ENCODE measurements at places on chromosomes 4 and X.

DNA sequence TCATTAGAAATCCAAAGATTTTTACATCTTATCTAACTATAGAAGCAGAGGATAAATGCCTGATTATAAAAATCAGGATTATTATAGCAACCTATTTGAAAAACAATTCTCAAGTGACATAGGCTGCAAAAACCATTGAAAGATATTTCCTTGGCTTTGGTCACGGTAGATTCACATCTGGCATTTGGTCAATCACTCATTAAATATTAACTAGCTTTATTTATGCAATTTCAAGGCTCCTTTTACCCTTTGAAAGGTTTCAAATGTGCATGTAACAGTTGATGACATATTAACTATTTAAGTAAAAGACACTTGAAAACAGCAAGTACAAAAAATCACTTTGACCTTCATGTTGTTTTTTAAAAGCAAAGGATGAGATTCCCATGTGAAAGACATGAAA, 98.1 kb downstream of the MMRN1 start:
- DNase-seq, result no peak

DNA sequence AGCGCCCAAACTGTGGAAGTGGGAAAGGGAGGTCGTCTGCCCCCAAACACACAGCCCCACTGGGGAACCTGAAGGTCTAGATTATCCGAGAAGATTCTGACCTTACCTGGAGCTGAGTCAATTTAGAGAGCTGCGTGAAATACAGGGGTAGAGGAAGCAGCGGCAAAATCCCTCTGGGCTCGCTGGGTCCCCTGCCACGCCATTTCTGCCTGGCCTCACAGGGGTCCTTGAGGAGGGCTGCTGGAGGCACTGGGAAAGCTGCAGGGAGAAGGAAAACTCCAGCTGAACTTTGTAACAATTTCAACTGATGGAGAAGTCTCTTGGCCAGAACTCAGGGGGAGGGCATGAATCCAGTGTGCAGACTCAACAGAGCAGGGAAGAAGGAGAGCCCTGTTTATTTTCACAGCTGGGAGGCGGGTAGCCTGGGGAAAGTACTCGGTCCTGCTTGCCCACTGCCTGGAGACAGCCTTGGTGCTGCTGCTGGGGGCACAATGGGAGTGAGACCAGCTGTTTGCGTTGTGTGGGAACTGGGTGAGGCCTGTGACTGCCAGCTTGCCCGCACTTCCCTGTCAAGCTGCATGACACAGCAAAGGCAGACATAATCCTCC, 93.2 kb upstream of the MAPK10 start:
- DNase-seq, result no peak

- DNase-seq, result peak; percentile 19
These were observed 66.9 kb downstream of the TAB3 start for GRCh38 chrX:30822068-30822681.

- no peak for DNase-seq
These were observed 12.7 kb upstream of the NAAA start for GRCh38 chr4:75953509-75953908.

- no peak for DNase-seq
These were observed 441 bp upstream of the ARHGAP4 start for GRCh38 chrX:153926552-153926857.

DNA sequence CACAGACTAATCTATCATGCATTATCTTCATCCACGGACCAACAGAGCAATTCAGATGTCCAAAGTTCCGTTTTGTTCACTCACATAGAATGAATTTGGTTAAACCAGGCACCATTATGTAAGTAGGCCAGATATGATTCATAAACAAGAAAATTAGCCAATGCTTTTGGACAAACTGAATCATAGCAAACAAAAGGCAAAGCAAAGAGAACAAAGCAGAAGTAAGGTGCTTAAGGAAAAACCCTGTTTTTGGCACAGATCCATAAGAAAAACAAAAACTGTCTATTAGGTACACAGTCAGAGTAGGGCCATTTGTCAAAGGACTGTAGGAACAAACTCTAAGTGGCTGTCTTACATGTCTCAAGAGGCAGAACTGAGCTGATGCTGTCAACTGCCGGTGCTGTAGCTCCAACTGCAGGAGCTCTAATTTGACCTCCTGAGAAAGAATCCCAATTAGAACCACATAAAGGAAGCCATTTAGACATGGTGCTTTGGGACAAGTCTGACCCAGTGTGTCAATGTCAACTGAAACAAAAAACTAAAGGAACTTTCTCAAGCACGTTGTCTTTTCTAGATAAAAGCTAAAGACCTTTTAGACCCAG, 146.7 kb downstream of the COL25A1 start:
- DNase-seq, result no peak

GRCh38 chrX:71998836-71999509, 88.3 kb downstream of the NHSL2 start:
- peak; percentile 63 for DNase-seq

DNA sequence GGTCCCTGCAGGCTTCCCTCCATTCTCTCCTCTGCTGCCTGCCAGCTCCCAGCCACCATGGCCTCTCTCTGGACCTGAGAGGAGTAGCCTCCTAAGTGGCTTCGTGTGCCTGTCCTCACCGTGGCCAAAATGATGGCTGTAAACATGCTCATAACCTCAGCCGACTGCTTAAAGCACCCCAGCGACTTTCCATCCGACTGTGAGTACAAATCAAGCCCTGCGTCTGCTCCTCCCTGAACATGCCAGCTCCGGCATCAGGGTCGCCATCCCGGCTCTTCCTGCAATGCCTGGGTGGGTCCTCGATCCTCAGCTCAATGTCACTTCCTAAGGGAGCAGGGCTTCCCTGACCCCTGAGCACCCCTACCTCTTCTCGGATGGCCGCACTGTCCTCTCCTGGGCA, 3.3 kb upstream of the SORCS2 start:
- no peak for DNase-seq

- DNase-seq, result no peak
These were observed 113.6 kb upstream of the PPARGC1A start for GRCh38 chr4:24003496-24003895.

DNA sequence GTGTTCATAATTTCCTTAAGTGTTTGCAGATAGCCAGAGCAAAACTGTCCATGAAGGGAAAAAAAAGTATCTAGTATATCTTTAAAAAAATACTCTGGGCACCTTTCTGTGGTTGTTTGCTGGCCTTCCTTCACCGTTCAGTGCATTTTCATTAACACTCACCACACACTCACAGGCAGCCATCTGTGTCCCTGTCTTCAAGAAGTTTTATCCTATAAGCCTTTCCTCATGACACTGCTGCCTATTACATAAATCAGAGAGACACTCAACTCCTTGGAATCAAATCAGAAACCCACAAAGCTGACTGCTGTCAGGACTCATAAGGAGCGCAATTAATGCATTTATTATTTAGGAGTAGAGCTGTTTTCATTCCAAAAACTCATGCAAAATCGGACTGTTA, 1720.2 kb downstream of the PCDH7 start:
- no peak for DNase-seq

GRCh38 chrX:37767430-37767829, 12.4 kb upstream of the CYBB start:
- no peak for DNase-seq

DNA sequence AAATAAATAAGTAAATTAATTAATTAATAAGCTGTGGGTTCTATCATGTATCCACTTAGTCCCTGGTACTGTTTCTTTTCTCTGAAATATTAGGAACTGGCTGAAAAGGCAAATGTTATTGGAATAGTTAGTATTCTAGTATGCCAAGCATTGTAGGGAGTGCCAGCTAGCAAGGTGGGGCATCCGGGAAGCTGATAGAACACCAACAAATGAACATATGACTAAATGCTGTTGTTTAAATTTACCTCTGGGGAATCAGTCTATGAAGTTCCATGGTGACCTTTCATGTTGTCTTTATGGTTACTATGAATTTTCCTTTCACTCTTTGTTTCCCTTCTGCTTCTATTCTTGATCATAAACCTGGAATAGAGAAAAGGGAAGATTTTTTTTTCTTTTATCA, 32.7 kb downstream of the NUDT6 start:
- no peak for DNase-seq

DNA sequence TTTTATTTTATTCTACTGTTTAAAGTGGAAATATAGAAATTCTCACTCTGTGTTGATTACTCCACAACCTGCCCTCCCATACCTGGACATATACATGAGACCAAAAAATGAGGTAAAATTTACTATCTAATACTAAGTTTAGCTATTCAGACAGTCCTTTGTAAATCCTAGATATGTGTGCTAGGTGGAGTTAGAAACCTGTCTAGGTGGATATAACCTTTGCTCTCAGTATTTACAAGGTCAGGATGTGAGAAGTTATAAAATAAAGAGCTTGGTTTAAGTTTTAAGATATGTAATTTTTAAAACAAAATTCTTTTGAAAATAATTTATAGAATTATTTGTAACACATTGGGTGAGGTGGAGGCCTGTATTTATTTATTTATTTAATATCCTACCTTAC, 221.5 kb downstream of the PCDH7 start:
- no peak for DNase-seq

- no peak for DNase-seq
These were observed 193.7 kb downstream of the SPATA18 start for GRCh38 chr4:52244848-52245247.

GRCh38 chrX:16839852-16840460, 30.2 kb downstream of the RBBP7 start:
- DNase-seq, result peak; percentile 5

- no peak for DNase-seq
These were observed 118.7 kb downstream of the ATOH1 start for GRCh38 chr4:93947286-93947685.

- no peak for DNase-seq
These were observed 151.2 kb upstream of the SLC4A4 start for GRCh38 chr4:71187404-71188155.

- no peak for DNase-seq
These were observed 517.8 kb upstream of the IGFBP7 start for GRCh38 chr4:57628004-57628403.

DNA sequence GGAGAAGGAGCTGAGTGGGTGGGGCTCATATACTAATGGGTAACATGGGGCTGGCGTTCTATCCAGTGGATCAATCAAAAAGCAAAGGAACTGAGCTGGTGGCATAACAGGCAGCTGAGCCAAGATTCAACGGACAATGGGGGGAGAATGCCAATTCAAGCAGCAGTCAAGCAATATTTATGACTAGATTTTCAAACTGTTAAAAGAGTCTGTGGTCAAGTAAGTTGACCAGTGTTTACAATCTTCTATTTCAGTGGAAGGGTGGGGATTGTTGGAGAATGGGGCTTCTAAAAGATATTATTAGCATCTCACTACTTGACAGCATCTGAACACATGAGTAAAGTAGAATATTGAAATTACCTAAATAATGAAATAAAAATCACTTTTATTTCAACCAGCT, 64.9 kb upstream of the SCRG1 start:
- DNase-seq, result no peak

DNA sequence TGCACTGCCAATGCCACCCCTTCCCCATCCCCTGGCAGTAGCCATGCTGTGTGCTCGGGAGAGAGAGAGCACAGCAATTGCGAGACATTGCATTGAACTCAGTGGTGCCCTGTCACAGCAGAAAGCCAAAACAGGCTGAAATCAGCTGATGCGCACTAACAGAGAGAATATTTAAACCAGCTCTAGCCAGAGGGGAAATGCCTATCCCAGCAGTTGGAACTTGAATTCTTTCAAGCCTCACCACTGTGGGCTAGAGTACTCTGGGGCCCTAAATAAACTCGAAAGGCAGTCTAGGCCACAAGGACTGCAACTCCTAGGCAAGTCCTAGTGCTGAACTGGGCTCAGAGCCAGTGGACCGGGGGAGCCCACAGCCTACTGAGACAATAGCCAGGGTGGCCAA, 17.7 kb upstream of the RP2 start:
- no peak for DNase-seq

GRCh38 chr4:10303291-10303690, 153.9 kb downstream of the ZNF518B start:
- DNase-seq, result no peak

DNA sequence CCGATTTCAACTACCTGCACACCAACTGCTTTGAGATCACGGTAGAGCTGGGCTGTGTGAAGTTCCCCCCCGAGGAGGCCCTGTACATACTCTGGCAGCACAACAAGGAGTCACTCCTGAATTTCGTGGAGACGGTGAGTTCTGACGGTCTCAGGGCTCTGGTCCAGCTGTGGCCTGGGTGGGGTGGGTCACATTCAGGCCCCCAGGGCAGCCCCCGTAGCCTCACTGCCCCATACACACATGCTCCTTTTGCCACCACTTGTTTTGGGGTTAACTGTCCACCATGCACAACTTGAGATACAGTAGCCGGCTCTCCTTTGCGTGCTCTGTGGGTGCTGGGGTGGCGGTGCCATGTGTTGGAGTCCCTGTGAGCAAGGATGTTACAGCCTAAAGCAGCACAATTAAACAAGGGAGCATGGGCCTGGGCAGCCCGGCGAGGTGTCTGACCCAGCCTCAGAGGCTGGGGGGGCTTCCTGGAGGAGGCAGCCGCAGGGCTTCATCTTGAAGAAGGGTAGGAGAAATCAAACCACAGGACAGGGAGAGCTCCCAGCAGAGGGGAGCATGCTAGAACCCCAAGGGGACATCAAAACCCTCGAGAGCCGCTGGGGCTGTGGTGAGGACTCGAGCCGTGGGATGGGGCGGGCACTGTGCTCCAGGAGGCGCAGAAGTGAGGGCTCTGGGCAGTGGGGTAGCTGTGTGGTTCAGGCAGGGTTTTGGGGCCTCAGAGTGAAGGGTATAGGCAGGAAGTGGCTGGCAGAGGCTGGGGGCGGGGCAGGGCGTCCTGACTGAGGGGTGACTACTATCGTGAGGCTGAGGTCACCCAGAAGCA, 22.0 kb downstream of the CPZ start:
- DNase-seq, result no peak

- DNase-seq, result no peak
These were observed 183.2 kb upstream of the CASK start for GRCh38 chrX:42106556-42106955.

DNA sequence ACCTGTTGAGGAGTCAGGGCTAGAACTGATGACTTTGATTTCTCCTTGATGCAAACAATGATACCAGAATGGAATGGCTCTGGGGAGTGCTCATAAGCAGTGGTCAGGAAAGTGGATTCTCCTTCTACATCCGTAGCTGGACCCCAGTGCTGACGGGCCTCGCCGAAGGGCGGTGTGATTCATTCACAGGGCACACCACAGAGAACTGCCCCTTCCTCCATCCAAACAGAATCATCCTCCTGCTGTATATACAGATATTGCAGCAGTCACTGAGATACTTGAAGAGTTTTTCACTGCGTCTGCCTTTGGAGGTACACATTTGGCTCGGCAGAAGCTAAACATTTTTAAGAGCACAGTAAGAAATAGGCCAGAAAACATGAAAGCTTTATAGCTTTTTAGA, 7.3 kb upstream of the DCTD start:
- no peak for DNase-seq

DNA sequence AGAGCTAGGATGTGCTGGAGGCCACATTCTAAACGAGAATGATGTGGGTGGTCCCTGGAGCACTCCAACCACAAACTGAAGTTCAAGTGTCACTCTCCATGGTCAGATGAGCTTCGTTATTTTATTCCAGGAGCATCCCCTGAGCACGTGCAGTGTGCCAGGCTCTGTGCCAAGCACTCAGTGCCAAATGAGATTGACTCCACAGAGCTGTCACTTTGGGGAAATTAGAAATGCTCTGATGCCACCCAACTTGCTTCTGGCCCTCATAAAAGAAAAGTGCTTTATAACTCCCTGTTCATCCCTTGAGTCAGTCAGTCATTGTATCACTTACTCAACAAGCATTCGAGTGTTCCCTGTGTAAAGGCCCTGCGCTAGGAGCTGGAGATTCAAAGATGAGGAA, 91.2 kb downstream of the RTL5 start:
- no peak for DNase-seq

- no peak for DNase-seq
These were observed 327.4 kb downstream of the PPP3CA start for GRCh38 chr4:101019941-101020401.

- no peak for DNase-seq
These were observed 322.0 kb downstream of the FSTL5 start for GRCh38 chr4:161841759-161842158.

- peak; percentile 14 for DNase-seq
These were observed 8.0 kb upstream of the CPEB2 start for GRCh38 chr4:14994242-14994641.

Measured in erythroblast (primary cell).